Naive B cell (primary cell): ENCODE measurements at places on chromosomes 6 and 20.
A peak's percentile ranks its signal among the peaks of the same experiment; 100 is the strongest.

DNA sequence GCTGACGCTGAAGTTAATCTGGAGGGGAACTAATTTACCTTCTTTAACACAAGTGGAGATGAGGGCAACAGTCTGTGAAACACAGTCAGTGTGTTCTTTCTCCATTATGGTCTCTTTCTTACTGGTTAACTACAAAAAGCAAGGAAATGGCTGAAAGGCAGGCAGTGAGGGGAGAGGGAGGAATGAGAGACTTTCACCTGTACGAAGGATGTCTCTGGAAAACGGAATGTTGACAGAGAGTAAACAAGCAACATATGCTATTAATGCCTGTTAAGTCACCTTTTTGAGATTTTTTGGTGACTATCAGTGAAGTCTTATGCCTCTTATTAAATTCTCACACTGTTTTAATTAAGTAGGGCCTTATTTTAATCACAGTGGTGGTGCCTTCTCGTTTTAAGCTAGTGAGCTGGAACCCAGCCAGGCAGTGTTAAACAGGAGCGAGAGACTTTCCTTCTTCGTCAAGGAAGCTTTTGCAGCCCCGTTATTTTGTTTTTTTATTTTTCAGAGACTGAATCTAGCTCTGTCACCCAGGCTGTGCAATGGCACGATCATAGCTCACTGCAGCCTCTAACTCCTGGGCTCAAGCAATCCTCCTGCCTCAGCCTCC is 165.6 kb downstream of the ATXN1 start:
- DNase-seq = no peak

DNA sequence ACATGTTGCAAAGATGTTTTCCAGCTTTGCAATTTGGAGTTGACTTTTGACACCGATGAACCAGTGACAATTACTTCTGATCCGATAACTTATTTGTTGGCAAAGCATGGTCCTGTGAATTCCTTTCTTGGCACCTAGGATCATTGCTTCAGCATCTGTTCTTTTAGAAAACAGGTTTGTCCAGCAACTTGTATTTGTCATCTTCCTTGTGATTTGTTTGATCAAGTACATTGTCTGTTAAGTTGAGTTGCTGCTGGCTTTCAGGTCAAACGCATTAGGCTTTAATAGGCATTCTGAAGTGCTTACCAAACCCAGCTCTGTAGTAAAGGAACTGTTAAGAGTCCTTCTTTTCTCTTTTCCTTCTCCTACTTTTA is 192.4 kb upstream of the ZNF217 start:
- DNase-seq = no peak

- DNase-seq = peak; percentile 76
These were observed 334.9 kb upstream of the JARID2 start for GRCh38 chr6:14910692-14911547.

GRCh38 chr20:63475209-63475608 is 2.8 kb upstream of the KCNQ2 start:
- DNase-seq = no peak

- DNase-seq = peak; percentile 9
These were observed 5.3 kb downstream of the LINC00237 start for GRCh38 chr20:21100578-21101452.

DNA sequence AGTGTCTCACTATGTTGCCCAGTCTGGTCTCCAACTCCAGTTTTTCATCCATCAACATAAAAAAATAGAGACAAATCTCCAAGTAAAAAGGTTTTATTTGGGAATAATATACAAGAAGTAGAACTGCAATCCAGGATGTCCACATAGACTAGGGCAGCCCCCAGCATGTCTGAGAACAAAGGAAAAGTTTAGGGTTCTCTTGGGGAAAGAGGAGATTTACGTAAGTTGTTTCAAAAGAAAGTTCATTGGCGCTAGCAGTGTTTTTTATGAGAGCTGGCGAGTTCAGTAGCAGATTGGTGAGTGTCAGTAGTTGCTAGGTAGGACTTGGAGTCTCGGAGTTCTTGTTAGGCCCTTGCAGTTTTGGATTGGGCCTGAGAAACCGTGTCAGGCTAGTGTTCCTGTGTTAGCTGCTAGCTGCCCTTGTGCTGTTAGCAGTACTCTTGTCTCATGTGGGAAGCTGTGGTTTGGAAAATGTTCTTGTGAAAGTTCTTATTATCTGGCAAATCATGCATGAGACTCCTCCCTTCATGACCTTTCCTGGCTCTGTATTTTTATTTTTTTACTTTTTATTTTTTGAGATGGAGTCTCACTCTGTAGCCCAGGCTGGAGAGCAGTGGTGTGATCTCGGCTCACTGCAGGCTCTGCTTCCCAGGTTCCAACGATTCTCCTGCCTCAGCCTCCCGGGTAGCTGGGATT is 24.7 kb downstream of the TTLL9 start:
- DNase-seq = peak; percentile 80

DNA sequence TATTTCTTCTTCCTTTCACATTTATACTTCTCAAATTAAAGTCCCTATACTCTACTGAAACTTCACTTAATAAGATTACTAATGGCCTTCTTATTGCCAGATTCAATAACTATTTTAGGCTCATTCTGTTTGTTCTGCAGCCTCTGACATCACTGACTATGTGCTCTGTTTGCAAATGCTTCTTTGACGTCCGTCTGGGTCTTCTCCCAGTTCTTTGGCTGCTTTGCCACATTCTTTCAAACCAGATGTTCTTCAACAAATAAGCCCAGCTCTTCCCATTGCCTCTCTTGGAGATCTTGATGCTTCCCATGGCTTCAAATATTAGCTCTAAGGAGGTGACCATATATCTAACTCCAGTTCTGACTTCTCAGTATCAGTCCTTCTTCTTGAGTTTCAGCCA is 117.4 kb downstream of the BTBD9 start:
- DNase-seq = no peak

DNA sequence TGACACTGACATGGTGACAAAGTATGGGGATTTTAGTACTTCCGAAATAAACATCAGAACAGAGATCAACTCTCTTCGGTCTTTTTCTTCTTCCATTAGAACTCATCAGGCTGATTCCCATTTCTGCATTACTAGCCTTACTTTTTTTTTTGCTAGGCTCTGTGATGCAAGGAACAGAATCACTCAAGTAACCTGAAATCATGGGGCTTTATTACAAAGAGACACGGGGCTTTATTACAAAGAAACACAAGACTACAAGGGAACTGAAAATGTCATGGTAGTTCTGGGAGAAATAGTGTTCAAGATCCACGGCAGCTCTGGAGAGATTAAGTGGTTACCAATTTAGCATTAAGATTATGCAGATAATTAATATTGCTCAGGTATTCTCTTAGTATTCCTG is 11.6 kb downstream of the SOX4 start:
- no peak for DNase-seq

GRCh38 chr6:119077391-119077642 is 1.1 kb downstream of the FAM184A start:
- DNase-seq = no peak

DNA sequence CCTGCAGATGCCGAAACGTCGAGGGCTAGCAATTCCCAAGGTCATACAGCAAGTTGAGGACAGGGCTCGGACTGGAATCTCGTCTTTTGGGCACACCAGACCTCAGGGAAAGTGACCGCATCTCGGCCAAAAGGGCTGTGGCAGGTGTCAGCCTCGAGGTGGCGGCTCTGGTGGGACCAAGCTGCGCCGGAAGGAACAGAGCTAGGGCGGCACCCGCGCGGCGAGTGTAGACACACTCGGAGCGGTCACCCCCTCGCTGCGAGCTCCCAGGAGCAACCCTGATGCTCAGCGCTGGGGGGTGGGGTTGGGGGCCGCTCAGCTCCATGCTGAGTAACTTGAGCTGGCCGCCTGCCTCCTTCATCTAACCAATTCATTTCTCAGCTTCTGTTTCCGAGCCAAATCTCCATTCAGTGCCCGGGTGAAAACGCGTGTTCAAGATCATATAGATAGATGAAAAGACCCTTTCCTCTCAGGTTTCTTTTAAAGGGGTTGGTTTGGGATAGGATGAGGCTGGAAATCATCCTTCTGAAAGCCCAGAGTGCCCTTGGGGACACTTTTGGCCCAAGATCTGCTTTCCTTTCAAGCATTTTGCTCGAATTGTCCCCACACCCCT is 2.2 kb upstream of the TUBB2B start:
- DNase-seq = peak; percentile 30

DNA sequence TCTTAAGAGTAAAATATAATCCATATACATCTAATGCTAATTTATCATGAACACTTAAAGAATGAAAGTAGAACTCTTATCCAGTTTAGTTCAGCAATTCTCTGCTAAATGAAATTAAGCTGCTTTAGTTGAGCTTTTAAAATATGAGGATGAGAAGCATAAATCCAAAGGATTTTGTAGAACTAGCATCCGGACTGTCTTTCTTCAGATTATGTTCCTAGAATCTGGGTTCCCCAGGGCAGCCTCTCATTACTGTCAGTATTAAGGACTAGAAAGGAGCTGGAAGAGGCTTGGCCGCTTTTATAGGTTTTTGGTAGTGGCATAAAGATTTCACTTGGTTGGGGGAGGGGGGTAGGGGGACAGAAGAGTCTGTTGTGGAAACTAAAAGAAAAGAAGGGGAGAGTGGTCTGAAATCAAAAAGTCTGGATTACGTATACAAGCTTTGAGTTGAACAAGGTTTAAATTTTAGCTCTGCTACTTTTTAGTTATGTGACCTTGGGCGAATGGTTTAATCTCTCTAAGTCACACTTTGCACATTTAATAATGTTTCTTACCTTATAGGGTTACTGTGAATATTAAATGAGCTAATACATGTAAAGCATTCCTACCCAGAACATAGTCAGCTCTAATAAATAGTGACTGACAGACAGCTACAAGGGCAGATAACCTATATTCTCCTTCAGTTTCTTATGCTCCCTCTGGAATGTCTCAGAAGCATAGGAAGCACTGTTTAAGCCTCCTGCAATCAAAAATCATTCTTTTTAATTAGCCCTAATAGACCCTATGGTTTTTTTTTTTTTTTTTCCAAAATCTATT is 3.7 kb downstream of the SGK1 start:
- DNase-seq = no peak
